ENCODE measurements at places on chromosomes 13 and 19.

GRCh38 chr19:6020972-6021805, 43.2 kb upstream of the RANBP3 start:
- DNase-seq = no peak

- DNase-seq = no peak
Observed at GRCh38 chr13:40206241-40207000, 460.0 kb downstream of the FOXO1 start.

GRCh38 chr19:41308450-41309179, 1.4 kb upstream of the CCDC97 start:
- peak; percentile 94 for DNase-seq

GRCh38 chr19:50341091-50341564, 12.0 kb upstream of the KCNC3 start:
- DNase-seq = no peak

DNA sequence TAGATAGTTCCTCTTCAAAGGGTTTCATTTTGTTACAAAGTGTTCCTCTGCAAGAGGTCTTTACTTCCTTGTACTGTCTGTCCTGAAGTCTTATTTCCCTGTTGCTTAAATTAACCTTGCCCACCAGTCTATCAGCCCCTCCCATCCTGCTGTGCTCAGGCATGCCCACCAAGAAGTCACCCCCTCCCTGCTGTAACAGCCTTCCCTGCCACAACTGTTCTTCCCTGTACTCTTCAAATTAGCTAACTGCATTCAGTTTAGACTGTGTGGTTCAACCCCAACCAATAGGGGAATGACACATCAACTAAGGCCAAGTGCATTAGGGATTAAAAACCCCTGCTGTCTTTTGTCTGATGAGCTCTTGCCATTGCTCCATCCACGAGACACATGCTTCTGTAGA, 34.4 kb upstream of the ZNF562 start:
- no peak for DNase-seq

DNA sequence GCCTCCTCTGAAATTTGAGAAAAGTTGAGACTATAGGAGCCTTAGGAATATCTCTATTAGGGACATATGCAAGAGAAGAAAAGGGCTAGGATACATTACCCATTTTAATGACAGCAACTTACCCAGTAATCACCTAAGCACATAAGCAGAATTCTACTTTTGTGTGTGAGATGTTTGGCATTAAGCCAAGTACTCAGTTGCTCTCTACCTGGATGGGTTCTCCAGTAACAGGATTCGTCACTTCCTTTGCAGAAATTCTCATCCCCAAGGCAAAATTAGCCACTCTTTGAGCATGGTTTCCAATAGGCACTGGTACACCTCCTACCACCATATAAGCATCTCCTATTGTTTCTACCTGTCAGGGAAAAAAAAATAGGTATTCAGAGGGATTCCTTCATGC, 95.1 kb downstream of the C13orf42 start:
- DNase-seq = no peak

GRCh38 chr19:47124937-47125668, 5.5 kb upstream of the SAE1 start:
- no peak for DNase-seq

GRCh38 chr13:110319774-110320509, 12.9 kb downstream of the COL4A2 start:
- peak; percentile 29 for DNase-seq

- no peak for DNase-seq
Observed at GRCh38 chr19:31351855-31352195, 2.6 kb upstream of the TSHZ3 start.

DNA sequence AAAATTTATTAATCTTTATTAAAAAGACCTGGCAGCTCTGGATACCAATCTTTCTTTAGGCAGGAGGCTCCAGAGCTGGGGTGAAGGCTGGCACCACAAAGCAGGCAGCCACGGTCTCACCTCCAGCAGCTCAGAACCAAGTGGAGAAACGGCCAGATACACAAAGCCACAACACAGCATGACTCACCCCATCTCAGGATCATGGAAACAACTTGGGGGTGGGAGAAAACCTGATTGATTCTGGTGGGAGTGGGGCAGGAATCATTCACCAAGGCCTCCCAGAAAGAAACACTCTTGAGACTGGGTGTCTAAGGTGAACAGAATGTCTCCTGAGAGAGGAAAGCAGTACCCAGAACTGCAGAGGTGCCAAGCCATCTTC, 64.2 kb downstream of the CRYL1 start:
- no peak for DNase-seq

- DNase-seq = no peak
Observed at GRCh38 chr13:87820241-87820640, 149.1 kb downstream of the SLITRK5 start.

DNA sequence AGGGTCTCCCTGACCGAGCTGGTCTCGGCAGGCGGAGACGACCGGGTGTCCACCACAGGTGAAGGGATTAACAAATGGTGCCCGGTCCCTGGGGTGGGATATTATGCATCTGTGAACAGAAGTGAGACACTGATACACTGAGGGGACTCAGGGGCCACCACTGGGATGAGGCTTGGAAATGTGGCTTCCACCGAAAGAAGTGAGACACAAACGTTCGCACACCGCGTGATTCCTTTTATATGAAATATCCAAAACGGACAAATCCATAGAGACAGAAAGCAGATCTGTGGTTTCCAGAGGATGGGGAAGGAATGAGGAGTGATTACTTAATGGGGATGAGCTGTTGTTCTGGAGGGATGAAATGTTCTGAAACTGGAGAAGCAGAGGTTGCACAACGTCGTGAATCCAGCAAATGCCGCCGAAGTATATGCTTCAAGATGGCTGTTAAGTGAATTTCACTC, 47.5 kb downstream of the C13orf46 start:
- peak; percentile 12 for DNase-seq

DNA sequence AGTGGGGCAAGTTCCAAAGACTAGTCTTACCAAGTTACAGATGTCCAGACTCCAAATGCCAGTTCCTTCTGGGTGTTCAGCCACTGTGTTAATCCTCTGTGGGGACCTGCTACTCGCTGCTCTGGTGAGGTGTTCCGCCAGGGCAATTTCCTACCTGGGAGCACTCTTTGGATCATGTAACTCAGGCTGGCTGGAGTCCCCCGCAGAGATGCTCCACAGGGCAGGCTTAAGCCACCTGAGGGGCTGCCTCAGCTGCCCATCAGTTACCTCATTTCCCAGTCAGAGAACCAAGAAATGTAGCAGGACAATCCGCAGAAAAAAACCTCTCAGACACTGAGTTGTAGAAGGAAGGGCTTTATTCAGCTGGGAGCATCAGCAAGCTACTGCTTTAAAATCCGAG, 133.8 kb downstream of the ZNF737 start:
- DNase-seq = no peak

DNA sequence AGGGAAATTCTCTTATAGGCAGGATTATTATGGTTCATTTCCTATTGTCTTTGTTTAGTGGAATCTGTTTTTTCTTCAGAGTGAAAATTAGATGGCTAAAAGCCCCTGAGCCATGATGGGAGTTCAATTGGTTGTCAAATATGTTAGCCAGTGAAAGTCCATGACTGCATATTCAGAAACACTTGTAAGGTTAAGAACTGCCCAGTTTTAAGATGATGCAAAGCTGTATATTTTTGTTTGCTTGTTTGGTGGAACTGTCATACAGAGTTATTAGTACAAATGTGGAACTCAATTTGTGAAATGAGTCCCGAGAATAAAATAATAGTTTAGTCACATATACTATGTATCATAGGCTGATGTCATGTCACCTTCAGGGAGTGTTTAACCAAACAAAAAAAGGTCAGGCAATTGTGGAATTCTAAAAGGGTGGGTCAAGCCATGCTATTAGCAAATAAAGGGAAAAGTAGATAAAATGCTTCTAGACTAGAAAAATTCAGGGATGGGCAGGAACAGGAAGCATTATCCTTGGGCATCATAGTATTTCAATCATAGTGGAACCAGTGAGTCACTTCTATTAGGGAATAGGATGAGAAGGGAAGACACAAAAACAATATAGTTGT, 248.3 kb upstream of the SLITRK1 start:
- DNase-seq = no peak

DNA sequence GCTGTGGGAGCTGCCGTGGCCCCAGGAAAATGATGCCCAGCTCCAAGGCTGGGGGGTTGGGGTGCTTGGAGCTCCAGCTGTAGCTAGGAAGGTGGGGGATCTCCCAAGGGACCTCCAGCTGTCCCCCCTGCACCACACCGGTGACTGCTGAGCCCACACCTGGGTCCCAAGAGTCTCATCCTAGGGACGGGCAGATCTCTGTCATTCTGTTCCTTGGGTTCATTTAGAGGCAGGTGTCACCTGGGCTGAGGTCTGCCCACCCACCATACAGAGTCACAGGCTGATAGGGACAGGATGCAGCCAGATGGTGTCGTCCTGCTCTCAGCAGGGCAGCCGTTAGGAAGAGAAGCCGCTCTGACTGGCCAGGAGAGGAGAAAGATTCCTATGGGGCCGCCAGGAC, 5.3 kb downstream of the F2RL3 start:
- no peak for DNase-seq

GRCh38 chr19:56566904-56567273, 379 bp upstream of the ZNF470 start:
- no peak for DNase-seq

GRCh38 chr13:75757336-75757735, 121.2 kb downstream of the LMO7 start:
- no peak for DNase-seq

- no peak for DNase-seq
Observed at GRCh38 chr19:6808494-6808893, 36.0 kb downstream of the VAV1 start.

DNA sequence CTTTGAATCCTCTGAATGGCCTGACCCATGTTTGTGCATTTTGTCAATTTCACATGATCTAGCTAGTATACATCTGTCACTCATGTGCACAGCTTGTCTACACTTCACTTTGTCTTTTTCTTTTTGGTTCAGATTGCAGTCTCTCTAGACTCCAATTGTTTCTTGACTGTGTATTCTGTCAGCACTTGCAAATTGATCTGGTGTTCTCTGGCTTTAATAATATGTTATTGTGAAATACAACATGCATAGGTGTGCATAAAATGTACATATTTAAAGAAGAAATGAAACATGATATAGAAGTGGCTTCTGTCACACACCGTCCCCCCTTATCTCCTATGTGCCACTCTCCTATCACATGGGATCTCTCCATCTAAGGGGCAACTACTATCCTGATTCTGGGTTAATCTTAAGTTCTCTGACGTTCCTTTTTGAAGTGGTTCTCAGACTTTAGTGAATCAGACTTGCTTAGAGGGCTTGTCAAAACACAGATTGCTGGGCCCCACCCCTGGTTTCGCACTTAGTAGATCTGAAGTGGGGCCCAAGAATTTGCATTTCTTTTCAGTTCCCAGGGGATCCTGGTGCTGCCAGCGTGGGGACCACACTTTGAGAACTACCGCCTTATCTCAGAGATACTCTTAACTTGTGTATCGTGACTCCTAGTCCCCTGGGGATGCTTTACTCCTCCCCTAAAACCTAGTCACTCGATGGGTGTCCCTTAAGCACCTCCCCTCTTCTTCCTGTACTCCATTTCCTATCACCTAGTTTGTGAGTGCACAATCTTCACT, 5.8 kb downstream of the KRTDAP start:
- DNase-seq = no peak

DNA sequence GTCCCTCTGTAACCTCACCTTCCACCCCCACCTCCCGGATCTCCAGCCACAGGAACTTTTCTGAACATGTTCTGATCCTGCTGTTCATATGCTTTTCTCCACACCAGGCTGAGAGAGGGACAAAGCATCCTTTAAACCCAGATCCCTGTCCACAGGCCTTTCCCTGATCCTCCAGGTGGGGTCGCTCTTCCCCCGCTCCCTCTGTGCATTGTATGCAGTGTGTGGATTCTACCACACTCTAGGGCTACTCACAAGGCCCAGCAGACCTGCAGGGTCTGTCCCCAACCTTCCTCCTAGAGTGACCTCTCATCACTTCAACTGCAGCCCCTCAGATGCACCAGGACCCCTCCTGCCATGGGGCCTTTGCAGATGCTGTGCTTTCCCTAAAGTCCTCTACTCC, 1200.6 kb downstream of the UQCRFS1 start:
- no peak for DNase-seq

DNA sequence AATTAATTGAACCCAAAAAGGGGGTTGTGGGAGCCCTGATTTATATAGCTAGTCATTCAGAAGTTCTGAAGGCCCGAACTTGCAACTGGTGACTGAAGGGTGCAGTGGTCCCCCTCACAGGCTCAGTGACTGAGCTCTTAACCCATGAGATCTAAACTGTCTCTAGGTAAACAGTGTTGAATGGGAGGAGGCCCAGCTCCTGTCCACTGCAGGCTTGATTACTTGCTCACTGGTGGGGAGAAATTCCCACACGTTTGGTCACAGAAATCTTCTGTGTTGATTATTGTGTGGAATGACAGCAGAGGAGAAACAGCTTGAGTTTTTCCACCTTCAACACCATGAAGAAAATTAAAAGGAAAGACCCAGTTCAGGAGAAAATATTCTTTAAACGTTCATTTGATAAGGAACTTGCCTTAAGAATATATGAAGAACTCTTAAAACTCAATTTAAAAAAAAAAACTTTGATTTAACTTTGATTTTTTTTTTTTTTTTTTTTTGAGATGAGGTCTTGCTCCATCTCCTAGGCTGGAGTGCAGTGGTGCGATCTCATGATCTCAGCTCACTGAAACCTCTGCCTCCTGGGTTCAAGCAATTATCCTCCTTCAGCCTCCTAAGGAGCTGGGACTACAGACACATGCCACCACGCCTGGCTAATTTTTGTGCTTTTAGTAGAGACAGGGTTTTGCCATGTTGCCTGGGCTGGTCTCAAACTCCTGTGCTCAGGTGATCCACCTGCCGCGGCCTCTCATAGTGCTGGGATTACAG, 249.3 kb downstream of the UQCRFS1 start:
- DNase-seq = no peak

DNA sequence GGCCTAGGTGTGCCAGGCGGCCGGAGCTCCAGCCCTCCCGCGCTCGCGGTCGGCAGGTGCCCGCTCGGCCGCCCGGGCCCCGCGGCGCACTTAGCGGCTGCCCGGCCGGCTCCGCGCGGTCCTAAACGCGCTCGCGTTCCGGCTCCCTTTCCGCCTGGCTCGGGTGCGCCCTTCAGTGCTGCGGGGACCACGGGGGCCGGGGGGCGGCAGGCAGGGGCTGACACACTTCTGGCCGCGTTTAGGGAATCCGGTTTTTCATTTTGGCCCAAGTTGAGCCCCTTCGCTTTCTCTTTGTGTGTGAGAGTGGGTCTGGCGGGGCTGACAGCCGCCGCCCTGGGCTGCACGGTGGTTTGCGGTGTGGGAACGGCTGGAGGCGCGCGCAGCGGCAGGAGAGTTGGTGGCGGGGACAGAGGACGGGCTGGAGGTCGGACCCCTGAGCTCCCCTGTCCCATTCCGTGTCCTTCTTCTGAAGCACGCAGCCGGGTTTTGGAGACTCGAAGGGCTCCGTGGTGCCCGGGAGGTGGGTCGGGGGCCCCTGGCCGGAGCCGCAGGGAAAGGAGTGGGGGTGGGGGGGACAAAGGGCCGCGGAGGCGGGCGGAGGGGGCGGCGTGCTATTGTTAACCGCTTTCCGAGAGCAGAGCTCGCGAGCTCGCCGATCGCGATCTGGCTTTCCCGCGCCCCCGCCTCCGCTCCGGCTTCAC, 3.1 kb downstream of the FGF9 start:
- peak; percentile 59 for DNase-seq
